ENCODE measurements at places on chromosomes 6 and 20.

GRCh38 chr6:74606582-74607071 lies 599.2 kb downstream of the COL12A1 start:
- peak; percentile 97 for DNase-seq

DNA sequence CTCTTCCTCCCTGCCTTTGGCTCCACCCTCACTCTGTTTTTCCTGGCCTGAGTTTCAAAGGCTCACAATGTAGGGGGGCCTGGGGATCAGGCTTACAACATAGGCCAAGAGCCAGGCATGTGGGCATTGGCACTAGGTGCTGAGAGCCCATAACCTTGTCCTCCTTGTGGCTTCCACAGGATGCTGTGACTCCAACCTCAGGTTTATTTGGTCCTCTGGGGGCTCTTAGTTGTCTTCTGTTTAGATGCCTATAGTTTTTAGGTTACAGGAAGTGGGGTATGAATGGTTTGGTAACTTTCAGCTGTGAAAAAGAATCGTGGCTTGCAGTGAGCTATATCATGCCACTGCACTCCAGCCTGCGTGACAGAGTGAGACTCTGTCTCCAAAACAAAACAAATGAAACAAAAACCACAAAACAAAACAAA lies 25.6 kb downstream of the MMP24 start:
- no peak for DNase-seq

DNA sequence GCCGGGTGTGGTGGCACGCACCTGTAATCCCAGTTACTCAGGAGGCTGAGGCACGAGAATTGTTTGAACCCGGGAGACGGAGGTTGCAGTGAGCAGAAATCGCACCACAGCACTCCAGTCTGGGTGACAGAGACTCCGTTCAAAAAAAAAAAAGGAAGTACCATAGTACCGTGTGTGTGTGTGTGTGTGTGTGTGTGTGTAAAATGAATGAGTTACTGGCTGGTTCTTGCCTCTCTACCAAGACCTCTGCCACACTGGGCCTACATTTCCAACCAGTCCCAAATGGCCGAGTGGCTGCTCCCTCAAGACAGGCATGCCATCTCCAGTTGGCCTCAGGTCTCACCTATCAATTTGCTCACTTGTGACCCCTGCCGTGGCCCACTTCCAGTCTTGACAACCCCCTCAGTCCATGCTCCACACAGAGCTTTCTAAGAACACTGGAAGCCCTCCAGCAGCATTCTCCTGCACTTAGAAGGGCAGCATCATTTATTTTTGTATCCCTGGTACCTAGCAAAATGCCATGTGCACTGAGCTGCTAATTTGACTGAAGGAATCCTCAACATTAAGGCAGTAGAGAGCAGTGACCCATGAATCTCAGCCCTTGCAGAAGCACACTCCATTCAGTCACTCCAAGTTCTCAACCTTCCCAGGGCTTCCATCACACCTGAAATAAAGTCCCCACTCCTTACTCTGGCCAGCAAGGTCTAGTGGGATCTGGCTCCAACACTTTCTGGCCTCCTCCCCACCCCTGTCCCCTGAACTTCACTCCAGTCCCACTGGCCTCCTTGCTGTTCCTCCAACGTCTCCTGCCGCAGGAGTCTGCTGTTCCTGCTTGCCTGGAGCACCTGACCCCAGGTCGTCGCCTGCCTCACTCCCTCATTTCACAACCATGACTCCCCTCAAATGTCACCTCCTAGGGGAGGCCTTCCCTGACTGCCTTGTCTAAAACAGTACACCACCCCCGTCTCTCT lies 29.9 kb downstream of the COX4I2 start:
- DNase-seq, result no peak

DNA sequence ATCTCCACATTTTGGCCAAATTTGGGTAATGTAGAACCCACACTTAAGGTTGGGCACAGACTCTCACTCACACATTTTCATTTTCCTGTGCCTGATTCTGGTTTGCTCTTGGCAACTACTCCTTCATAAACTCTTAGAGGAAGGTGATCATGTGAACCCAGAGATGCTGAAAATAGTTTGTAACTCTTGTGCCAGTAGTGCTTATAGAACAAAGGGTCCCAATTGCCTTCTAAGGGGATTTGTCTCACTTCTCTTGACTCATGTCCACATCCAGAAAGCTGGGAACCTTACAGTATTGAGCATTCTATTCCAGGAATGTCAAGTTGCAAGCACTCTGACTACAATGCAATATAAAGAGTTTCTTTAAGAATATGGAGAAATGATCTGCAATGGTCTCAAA lies 62.0 kb upstream of the TASP1 start:
- no peak for DNase-seq

DNA sequence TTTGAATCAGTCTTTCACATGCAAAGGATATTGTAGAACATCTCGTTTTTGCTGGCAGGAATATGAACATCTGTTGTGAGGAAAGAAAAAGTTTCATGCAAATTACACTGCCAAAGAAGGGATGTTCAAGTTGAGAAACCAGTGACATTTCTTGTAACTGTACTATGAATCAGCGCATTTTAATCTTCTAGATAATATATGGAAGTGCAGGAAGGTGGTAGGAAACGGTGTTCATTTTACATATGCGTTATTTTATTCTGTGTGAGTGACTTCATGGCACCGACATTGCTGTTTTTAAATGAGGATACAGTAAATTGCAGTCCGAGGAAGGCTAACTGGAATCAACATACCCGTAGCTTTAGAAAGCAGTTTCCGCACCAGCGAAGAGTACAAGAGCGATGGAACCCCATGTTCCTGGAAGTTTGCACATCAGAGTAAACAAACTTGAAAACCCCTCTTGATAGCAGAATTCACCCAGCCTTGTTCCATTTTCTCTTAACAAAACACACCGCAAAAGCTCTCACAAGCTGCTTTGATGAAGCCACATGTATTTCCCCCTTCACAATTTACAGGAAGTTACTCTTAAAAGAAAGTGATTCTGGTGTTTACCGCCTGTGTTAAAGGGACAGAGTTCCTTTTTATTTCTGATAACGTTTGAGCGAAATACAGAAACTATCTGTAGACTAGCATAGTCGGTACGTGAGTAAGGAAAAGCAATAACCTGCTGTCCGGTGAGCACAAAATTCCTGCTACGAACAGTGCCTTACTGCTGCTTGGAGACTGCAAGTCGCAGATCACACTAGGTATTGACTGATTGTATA lies 11.5 kb downstream of the PRDM1 start:
- DNase-seq, result peak; percentile 46

- DNase-seq, result no peak
These were observed 300.2 kb downstream of the CLIC5 start for GRCh38 chr6:45715508-45715803.

GRCh38 chr6:77373955-77374354 lies 89.3 kb downstream of the HTR1B start:
- no peak for DNase-seq

GRCh38 chr6:32192608-32193039 lies at the start of gene GPSM3:
Gene GPSM3 (minus strand): TSS chr6:32192643. CDS start chr6:32192513, 130 bp downstream.
- DNase-seq, result no peak

GRCh38 chr6:154232013-154232910 lies 124.3 kb downstream of the IPCEF1 start:
- peak; percentile 32 for DNase-seq

DNA sequence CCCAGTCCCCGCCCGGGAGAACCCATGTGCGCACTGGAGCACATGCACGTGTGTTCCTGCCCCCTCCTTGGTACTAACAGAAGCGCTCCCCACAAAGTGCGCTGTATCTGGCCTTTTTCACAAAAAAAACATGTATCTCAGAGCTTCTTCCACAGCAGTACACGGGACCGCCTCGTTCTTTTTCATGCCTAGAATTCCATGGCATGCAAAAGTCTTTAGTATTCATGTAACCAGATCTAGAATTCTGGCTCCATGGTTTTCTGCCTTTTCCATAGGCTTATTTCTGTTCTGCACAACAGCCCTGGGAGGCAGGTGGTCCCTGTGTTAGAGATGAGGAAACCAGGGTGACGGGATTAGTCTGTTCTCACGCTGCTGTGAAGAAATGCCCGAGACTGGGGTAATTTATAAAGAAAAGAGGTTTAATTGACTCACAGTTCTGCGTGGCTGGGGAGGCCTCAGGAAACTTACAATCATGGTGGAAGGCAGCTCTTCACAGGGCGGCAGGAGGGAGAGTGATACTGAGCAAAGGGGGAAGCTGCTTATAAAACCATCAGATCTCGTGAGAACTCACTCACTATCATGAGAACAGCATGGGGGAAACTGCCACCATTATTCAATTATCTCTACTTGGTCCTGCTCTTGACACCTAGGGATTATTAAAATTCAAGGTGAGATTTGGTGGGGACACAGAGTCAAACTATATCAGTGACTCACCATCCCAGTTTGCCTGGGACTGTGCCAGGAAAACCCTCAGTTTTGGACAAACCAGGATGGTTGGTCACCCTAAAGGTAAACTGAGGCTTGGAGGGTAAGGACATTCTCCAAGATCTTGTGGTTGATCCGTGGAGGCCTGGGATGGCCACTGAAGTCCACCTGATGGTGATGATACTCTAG lies 41.0 kb downstream of the C20orf203 start:
- DNase-seq, result no peak

GRCh38 chr20:9705722-9706476 lies 133.0 kb downstream of the PAK5 start:
- DNase-seq, result no peak

- DNase-seq, result no peak
These were observed 100.9 kb upstream of the SAMD5 start for GRCh38 chr6:147407571-147407970.

GRCh38 chr6:106749609-106750008 lies 120.2 kb downstream of the QRSL1 start:
- DNase-seq, result peak; percentile 4

DNA sequence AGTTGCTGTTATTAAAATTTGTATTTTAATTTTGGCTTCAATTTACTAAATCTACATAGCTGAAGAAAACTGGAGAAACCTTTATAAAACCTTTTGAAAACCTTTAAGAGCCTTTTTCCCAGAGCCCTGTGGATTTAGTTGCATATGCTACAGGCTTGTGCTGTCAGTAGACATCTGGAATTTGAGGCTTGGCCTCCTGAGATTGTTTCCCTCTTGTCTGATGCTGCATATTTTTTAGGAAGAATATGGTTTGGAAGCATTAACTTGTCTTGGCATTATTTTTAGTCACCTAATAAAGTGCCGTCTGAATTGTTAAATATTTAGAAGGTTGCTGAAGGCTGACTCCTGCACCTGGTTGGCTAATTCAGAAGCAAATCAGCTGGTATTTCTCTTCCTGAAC lies 369.4 kb downstream of the UTRN start:
- DNase-seq, result no peak

DNA sequence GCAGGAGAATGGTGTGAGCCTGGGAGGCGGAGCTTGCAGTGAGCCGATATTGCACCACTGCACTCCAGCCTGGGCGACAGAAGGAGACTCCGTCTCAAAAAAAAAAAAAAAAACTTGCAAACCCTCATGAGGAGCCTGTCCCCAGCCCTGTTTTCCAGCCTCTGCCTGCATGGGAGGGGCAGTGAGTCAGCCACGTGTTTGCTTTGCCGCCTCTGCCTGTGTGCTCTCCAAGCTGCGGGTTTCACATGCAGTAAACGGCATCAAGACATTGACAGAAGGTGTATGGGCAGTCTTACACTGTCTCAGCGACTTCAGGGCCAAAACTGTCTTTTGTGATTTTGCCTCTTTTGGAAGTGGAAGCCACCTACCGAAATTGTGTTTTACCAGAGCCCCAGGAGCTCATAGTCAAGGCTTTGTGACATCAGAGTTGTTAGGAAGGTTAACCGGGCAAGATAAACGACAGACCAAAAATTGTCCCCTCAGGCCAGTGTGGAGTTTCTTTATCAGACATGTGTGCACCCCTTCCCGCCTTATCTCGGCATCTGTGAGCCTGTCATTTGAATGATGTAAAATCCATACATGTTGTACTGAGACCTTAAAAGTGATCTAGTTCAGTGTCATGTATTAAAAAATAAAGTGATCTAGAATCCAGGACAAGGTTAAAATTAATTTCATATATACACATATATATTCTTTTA lies 52.9 kb downstream of the RPP40 start:
- no peak for DNase-seq

DNA sequence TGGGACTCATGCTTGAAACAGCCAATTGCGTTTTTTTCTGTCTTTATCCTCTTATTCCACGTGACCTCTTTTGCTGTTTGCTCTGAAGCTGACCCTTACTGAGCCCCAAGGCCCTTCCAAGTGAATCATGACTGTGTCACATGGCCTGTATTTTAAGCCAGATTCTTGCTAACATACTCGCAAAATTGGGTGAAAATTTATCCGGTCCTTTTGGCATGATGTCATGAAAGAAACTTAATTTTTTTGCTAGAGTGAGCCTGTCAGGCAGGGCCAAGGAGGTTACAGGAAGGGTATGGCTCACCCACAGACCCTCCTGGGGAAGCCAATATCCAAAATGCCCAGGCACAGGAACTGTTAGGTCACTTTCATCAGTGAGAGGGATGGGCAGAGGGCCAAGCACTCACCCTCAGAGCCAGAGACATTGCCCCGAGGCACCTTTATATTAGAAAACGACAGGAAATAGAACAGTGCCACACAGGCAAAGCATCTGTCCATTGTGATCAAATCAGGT lies 296.7 kb downstream of the CDH26 start:
- peak; percentile 40 for DNase-seq

DNA sequence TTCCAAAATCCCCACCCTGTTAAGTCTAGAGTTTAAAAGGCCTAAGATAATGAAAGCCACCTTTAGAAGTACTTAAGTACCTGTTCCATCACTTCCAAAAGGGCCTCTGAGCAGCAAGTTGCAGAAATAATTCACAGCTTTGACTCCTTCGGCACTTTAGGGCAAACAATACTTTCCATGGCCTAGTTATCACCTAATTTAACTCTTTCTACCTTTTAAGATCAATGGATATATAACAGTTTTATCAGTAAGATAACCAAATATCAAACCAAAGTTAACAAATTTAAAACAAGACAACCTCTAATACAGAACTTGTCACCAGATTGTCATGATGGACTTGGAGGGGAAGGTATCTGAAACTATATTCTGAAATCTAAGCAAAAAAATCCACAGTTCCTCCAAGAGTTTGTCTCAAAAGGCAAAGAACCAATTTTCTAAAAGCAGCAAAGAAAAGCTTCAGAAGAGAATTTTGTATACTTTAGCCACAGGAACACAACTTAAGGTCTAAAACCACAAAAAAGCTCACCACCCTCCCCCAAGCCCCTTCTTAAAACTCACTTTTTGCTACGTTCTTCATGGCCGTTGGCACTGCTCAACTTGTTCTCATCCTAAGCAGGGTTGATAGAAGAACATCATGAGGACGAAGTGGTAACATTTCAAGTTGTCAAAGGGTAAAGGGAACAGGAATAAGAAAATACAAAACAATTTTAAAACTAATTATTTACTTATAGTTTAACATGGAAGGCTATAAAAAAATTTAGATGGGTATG lies 3.5 kb downstream of the RBM39 start:
- DNase-seq, result no peak

- DNase-seq, result peak; percentile 36
These were observed 140.4 kb downstream of the DTNBP1 start for GRCh38 chr6:15522427-15522826.

Data from astrocyte (in vitro differentiated cells and primary cell).